ENCODE measurements at places on chromosomes 7 and 10. TPM values are rescaled to one million over a fixed set of nuclear protein-coding genes. Genes with fewer than 3 reads are reported as not detected.

Gene DLX6
- polyA plus RNA-seq, result 0.04 TPM

Gene TRPV5
- 0.73 TPM for polyA plus RNA-seq

Gene CDC14C
- polyA plus RNA-seq, result 0.06 TPM

Gene MRPS16
- polyA plus RNA-seq, result 77.1 TPM
